ENCODE measurements at places on chromosomes 5 and 9.

DNA sequence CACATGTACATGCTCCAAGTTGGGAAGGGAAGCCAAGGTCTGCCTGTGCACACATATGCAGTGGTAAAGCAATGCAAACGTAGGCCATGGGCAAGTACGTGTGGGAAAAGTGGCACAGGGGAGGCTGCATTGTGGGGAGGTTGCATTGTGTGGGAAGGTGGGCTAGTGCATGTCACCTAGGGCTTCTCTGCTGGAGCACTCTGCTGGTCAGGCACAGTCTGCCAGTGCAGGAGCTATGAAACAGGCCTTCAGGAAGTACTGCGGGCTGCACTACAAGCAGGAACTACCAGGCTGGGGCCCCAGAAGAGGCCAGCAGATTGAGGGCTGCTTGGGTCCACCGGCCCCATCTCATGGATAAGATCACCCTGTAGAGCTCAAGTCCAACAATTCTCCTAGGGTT is 1694.6 kb upstream of the CDH6 start:
- DNase-seq = no peak

DNA sequence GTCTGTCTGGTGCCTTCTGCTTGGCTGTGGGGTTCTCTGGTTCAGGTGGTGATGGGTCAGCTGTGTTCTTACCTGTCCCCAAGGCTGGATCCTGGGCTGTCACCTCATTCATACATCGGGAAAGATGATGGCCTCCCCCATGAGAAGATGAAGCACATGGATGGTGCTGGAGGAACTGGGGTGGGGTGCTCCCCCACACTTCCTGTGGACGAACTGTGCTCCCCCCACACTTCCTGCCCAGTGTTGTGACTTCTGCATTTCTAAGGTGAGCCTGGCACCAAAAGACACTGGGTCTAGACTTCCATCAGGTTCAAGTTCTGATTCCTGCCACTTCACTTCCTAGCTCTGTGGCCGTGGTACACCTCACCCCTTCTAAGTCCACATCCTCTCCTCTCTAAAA is 4.3 kb upstream of the SURF6 start:
- no peak for DNase-seq

- no peak for DNase-seq
Observed at GRCh38 chr5:137395011-137395755, 103.9 kb downstream of the SPOCK1 start.

DNA sequence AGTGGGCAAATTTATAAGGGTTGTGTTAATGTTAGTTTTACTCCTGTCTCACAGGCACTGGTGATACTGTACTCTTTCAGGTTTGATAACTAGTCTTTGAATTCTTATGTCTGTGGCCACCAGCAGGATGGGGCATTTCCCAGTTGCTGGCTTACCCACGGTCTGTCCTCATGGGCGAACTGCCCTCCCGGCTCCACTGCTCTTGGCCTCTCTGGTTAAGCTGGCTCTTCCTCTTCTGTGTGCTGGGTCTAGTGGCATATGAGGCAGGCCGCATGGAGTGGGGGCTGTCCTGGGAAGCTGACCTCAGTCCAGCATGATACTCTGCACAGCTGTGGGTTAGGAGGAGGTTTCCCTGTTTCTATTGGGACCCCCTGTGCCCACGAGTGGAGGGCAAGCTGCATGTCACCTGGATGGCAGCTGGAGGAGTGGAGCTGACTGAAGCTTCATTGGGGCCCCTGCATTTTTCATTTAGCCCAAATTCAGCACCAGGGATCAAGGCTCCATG is 19.5 kb downstream of the PHF2 start:
- DNase-seq = no peak

DNA sequence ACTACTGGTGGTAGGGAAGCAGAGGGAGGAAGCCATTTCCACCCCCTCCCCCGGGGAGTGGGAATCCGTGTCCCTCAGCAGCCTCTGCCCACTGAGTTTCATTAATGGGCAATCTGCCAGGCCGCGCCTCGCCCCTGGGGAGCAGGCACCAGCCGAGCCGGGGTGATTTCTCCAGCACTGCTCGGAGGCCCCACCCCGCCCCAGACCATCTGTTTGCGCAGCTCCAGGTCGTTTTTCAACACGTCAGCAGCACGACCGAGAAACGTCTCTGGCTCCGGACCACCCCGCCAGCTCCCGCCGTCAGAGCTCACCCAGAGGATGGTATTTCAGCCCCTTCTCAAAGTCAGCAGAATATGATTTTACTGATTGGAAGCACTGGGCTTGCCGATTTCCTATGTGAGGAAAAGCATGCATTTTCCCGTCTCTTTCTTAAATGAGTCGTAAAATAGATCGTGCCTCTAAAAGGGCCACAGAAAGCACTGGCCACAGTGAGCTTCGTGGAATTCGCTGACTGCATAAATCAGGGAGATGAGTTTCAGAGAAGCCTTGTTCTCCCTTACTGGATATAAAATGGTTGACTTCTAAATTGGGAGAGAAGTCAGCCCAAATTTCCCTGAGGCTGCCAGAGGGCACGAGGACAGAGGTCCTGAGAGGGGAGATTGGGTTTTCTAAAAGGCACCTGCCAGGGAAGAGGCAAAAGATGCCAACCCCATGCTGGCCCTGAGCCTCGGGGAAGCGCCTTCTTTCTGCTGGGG is 47.0 kb downstream of the OLFM1 start:
- no peak for DNase-seq

DNA sequence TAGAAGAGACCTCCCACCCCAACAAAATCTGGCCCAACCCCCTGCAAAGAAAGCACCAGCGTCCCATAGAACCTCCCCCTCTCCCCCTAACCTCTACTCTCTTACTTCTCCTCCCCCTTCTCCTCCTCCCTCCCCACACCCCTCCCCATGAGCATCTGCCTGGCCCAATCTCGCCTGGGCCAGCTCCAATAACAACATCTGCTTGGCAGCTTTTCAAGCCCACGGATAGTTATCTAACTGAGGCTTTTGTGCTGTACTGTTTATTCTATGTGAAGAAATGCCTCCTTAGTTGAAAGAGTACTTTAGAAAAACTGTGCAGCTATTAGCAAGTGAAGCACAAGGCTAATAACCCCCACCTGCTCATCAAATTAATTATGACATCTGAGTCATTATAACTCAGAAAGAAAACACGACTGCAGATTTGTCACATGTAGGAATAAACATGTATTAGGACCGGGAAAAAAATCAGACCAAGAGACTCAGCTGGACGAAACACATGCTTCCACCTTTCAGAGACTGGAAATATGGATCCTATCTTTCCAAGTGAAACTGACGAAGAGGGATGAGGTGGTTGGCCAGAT is 42.8 kb downstream of the NFIB start:
- no peak for DNase-seq

DNA sequence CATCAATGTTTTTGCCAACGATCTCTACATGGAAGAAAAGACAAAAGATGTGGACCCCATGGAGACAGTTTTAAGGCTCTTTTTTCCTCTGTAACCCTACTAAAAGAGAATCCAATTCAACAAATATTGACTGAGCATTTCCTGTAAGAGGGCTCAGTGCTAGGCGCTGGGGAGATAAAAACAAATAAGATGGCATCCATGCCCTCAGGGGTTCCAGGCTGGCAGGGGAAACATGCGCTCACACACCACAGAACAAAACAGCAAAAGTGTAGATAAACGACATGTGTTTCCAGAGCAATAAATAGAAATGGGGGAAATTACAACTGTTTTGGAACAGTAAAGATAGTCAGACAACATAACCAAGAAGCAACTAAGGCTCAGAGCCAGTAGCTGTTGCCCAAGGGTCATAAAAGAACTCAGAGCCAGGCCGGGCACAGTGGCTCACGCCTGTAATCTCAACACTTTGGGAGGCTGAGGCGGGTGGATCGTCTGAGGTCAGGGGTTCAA is 25.2 kb downstream of the ZNF608 start:
- DNase-seq = no peak

DNA sequence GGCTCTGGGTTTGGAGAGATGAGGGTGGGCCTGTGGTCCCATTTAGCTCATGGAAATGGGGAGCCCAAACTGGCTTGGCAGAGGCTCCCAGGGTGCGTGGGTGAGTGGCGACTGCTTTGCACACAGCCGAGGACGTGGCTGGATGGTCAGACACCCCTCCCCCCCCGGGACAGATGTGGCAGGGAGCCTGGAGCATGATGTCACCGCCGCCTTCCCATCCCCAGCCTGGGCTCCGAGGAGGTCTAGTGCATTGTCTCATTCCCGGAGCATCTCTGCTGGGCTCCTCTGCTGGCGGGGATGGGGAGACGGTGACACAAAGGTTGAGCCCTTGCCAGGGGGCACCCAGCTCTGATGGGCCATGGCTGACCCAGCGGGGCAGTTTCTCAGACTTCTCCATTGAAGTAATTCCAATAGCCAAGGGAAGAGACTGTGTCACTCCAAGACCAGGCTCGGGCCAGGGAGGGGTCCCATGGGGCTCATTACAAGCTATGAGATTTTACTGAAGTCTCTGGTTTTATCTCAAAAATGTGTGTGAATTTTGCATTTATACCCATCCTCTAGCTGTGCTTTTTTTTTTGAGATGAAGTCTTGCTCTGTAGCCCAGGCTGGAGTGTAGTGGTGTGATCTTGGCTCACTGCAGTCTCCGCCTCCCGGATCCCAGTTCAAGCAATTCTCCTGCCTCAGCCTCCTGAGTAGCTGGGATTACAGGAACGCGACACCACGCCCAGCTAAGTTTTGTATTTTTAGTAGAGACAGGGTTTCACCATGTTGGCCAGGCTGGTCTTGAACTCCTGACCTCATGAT is 36.1 kb downstream of the HMCN2 start:
- DNase-seq = no peak

DNA sequence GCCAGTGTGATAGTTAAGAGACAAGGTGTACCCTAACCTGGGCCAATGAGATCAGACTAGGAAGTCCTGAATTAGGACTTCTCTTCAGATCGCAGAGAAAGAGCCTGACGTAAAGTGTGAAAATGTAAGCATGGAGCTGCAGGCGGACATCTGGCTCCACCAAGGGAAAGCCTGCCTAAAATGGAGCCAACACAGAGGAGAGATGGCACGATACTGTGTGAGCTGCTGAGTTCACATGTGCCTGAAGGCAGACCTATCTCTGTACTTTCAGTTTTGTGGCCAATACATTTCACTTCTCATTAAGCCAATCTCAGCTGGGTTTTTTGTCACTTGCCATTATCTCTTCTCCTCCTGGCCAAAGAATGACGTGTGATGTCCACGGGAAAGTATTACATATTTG is 210.5 kb downstream of the ELAVL2 start:
- no peak for DNase-seq

DNA sequence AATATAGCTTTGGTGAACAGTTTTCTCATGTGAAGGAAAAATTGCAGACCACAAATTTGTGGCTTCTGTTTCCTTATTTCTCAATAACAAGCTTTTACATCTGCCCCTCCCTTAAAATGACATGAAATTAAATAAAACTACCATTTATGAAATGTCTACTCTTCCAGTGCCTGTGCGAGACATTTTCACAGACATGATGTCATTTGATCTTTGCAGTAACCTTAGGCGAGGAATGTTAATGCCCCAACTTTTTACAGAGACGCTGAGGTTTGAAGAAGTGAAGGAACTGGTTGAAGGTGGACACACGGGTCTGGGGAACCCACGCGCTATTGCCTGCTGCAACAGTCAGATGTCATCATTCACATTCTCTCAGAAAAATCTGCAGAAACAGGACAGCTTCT is 61.5 kb downstream of the OSTF1 start:
- DNase-seq = no peak

DNA sequence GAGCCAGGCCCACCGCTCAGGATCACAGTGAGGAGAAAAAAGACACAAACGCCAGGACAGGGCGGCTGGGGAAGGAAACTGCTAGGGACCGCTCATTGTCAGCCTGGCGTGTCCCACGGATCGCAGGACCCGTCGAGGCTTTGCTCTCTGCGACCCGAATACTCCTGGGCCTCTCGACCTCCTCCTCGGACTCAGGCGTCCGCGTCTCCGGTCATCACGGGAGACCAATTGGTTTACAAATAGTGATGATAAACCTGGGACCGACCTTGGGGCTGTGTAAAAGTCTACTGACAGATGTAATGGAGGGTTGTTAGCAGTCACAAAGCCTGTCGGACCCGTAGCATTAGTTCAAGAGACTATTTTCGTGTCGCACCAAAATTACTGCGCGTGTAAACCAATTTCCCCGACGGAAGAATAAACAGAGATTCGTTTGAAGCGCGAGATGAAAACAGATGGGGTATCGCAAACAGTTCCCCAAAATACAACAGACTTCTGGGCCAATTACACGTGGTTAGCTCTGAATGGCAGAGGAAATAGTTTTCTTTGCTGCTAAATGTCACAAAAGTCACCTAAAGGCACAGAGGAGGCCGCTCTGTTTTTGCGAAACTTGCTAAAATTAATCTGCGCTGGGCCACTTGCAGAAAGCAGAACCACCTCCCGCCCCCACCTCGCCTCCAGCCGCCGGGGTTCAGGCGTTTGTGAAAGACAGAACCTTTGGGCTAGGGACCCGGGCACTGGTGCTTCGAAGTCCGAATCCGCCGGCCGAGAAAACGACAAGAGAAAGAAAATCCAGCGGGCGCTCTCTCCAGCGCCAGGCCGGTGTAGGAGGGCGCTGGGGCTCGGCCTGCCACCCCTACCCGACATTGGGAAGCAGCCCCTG is 67.6 kb downstream of the FOXD1 start:
- peak; percentile 63 for DNase-seq

- DNase-seq = no peak
Observed at GRCh38 chr5:124398460-124398859, 348.0 kb downstream of the ZNF608 start.

- DNase-seq = no peak
Observed at GRCh38 chr5:68440245-68440644, 224.7 kb downstream of the PIK3R1 start.

GRCh38 chr5:51908215-51908614 is 525.0 kb downstream of the ISL1 start:
- no peak for DNase-seq

- DNase-seq = no peak
Observed at GRCh38 chr9:109110329-109111021, 9.3 kb downstream of the TMEM245 start.

DNA sequence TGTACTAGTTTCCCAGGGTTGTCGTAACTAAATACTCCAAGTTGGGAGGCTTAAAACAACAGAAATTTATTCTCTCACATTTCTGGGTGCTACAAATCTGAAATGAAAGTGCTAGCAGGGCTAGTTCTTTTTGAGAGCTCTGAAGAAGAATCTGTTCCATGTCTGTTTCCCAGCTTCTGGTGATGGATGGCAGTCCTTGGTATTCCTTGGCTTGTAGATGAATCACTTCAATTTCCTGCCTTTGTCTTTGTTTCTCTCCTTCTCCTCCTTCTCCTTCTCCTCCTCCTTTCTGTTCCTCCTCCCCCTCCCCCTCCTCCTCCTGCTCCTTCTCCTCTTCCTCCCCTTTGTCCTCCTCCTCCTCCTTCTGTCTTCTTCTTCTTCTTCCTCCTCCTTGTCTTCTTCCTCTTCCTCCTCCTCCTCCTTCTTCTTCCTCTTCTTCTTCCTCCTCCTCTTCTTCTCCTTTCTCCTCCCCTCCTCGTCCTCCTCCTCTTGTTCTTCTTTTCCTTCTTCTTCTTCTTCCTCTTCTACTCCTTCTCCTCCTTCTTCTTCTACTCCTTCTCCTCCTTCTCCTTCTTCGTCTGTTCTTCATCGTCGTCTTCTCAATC is 104.7 kb upstream of the ANKRD55 start:
- DNase-seq = no peak

DNA sequence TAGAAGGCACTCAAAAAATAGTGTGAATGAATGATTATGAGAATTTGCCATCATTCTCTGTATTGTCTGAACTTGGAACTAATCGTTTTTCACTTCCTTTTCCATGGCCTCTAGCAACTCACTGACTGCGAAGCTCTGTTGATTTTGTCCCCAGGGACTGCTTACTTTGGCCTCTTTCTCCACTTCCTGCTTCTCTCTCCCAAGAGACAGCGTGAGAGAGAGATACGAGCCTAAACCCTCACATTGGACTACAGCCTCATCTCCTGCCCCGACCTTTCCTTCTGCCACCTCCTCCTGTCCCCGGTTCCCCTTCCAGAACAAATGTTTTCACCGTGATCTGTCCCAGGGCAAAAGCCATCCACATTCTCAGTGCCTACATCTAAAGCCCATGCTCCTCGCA is 300.8 kb upstream of the PANK3 start:
- DNase-seq = no peak

Data from upper lobe of right lung (tissue), 1 donor.